ENCODE measurements at places on chromosomes 2 and 18. TPM values are rescaled to one million over a fixed set of nuclear protein-coding genes. Genes with fewer than 3 reads are reported as not detected.

Gene UGT1A5
- total RNA-seq = not detected

Gene NTSR2
- total RNA-seq = not detected

Gene CAPN14
- 0.20 TPM for total RNA-seq

GRCh38 chr18:76475450-76476194 lies 19.4 kb downstream of the ZNF516 start:
- no peak for DNase-seq
- no peaks in the 10 kb centered on the region for H3K36me3 ChIP-seq
- peaks cover 2% of the 10 kb centered on the region for H3K27me3 ChIP-seq
- H3K27ac ChIP-seq = no peak overlapping the region
- no peaks in the 10 kb centered on the region for H3K4me1 ChIP-seq
- no peak overlapping the region for H3K4me3 ChIP-seq

DNA sequence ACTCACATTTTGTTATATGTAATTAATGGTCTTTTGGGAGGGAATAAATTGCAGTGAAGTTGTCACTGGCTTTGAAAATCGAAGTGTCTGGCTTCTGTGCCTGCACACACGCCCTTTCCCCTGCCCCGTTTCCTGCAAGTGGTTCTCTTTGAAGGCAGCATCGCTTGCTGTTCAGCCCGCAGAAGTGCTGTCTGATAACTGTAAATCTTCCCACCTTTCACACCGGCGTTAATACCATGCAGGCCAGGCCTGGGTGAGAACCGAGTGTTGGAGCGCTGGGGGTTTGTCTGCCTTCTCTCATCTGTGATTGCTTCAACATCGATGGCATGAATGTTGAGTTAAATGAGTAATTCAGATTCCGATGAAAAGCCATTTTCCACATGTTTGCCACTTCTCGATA lies 37.9 kb upstream of the RPL31 start:
- H3K27me3 ChIP-seq = no peaks in the 10 kb centered on the region
- H3K36me3 ChIP-seq = no peaks in the 10 kb centered on the region
- no peak overlapping the region for H3K4me3 ChIP-seq
- no peaks in the 10 kb centered on the region for H3K4me1 ChIP-seq

DNA sequence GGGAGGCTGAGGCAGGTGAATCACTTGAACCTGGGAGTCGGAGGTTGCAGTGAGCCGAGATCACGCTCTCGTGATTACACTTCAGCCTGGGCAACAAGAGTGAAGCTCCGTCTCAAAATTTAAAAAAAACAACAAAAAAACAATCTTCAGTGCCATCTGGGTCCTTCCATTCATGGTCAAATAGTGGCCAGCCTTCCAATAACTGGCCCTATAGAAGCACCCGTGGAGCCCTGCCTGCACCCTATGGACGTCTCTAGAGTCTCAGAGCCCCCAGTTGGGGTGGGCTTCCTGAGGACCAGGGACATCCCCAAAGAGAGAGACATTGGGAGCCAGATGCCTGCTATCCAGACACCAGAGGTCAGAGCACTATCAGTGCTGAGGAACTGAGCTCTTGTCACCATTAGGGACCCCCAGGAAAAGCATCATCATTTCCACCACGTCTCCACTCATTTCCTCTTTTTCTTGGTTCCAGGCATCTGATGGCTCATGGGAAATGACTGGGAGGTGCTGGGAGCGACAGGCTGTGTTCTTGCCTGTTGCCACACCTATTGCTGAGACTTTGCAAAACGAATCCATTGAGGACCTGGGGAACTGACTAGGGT lies 9.4 kb downstream of the NEU2 start:
- DNase-seq = no peak
- H3K4me1 ChIP-seq = no peaks in the 10 kb centered on the region
- peaks cover 3% of the 10 kb centered on the region for H3K27me3 ChIP-seq
- no peaks in the 10 kb centered on the region for H3K36me3 ChIP-seq
- H3K4me3 ChIP-seq = no peak overlapping the region
- no peak overlapping the region for H3K27ac ChIP-seq

GRCh38 chr18:47983946-47984345 lies 53.5 kb upstream of the SMAD2 start:
- H3K27me3 ChIP-seq = peaks cover 2% of the 10 kb centered on the region
- H3K4me3 ChIP-seq = no peak overlapping the region
- H3K4me1 ChIP-seq = no peaks in the 10 kb centered on the region
- H3K36me3 ChIP-seq = no peaks in the 10 kb centered on the region
- no peak for DNase-seq
- H3K27ac ChIP-seq = no peak overlapping the region

- peaks cover 23% of the 10 kb centered on the region for H3K36me3 ChIP-seq
- peaks cover 16% of the 10 kb centered on the region for H3K4me1 ChIP-seq
- H3K4me3 ChIP-seq = no peak overlapping the region
- no peaks in the 10 kb centered on the region for H3K27me3 ChIP-seq
Observed at GRCh38 chr2:130336877-130337734, 5.6 kb upstream of the IMP4 start.

GRCh38 chr2:67234440-67234839 lies 162.7 kb upstream of the ETAA1 start:
- no peaks in the 10 kb centered on the region for H3K27me3 ChIP-seq
- H3K27ac ChIP-seq = no peak overlapping the region
- H3K4me1 ChIP-seq = no peaks in the 10 kb centered on the region
- H3K4me3 ChIP-seq = no peak overlapping the region
- DNase-seq = no peak
- no peaks in the 10 kb centered on the region for H3K36me3 ChIP-seq

- H3K27ac ChIP-seq = no peak overlapping the region
- no peak for DNase-seq
- H3K4me1 ChIP-seq = no peaks in the 10 kb centered on the region
Observed at GRCh38 chr18:22113144-22113844, 56.1 kb upstream of the GATA6 start.

DNA sequence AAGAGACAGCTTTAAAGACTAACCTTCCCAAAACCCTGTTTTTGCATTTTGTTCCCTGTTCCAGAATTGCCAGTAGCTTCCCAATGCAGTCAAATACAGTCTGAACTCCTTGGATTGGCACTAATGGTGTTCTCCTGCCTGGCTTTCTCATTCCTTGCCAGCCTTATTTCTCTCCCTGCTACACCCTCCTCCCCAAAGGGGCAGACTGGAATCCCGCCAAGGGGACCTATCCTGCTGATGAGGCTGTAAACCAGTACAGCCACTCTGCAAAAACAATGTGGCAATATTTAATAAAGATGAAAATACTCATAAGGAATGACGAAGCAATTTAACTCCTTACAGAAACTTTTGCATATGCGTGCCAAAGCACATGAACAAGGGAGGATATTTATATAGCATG lies 4.5 kb upstream of the SLC4A5 start:
- no peak for DNase-seq
- H3K27ac ChIP-seq = no peak overlapping the region
- no peaks in the 10 kb centered on the region for H3K36me3 ChIP-seq
- no peaks in the 10 kb centered on the region for H3K27me3 ChIP-seq
- H3K4me3 ChIP-seq = no peak overlapping the region

DNA sequence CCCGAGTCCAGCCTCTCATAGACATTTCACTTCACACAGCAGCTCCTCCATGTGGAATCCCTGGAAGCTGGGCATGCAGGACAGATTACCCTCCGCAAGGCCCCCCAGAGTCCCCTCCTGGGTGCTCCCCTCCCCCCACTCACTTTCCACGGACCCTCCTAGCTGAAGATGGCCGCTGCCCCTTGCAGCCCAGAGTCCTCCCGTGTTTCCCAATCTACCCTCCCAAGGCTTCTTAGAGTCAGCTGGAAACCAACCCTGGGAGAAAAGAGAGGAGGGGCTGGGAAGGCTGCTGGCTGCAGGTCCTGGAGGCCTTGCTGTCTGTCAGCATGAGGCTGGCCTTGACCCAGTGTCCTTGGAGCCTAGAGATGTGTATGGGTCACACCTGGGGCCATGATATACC lies 49.0 kb upstream of the HAAO start:
- no peak overlapping the region for H3K4me3 ChIP-seq
- no peaks in the 10 kb centered on the region for H3K36me3 ChIP-seq
- no peak for DNase-seq
- no peaks in the 10 kb centered on the region for H3K27me3 ChIP-seq
- H3K27ac ChIP-seq = no peak overlapping the region

DNA sequence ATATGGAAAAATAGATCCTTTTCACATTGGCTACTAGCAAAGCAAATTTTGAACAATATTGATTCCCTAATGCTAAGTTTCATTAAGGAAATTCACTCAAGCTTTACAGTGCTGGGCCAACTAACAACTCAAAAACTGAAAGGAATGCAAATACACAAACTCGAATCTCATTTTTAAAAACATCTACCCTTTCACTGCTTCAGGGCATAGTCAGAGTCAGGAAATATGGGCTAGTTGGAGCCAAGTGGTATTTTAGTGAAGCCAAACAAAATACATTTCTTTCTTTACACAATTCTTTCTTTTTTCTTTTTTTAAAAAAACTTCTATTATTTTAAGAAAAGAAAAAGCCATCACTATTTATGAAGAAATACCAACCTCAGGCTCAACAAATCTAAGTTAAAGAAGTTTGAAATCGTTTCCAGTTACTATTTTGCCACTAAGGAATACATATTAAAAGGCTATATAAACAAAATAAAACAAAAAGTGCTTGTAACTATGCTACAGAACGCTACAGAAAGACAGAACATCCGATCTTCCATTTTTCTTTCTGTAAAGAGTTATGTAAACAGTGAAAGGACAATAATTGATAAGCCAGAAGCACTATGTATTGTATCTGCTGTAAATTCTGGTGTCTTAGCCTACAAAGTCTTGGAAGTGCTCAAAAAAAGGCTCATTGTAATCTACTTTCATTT lies 113.6 kb upstream of the STK17B start:
- H3K4me1 ChIP-seq = peaks cover 31% of the 10 kb centered on the region
- H3K36me3 ChIP-seq = no peaks in the 10 kb centered on the region
- H3K27me3 ChIP-seq = no peaks in the 10 kb centered on the region
- no peak overlapping the region for H3K27ac ChIP-seq

- H3K36me3 ChIP-seq = no peaks in the 10 kb centered on the region
- no peaks in the 10 kb centered on the region for H3K4me1 ChIP-seq
- no peaks in the 10 kb centered on the region for H3K27me3 ChIP-seq
- H3K4me3 ChIP-seq = no peak overlapping the region
- no peak for DNase-seq
Observed at GRCh38 chr18:51425475-51425874, 228.0 kb upstream of the MEX3C start.

DNA sequence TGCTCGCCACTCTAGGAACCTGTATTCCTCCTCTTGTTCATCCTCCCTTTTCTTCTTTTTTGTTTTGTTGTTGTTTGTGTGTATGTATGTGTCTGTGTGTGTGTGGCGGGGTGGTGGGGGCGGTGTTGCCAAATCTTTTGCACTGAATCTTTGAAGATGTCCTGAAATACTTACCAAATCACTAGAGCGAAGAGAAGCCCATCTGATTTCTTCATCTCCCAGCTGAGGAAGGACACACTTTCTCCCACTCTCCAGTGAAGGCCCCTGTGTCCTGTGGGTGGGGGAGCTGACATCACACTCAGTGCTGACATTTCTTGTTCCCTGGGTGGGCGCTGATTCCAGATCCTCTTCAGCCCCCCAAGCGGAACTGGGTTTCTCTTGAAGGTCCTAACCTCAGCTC lies 74.5 kb downstream of the NEDD4L start:
- DNase-seq = no peak
- H3K27me3 ChIP-seq = no peaks in the 10 kb centered on the region
- H3K27ac ChIP-seq = no peak overlapping the region
- H3K4me1 ChIP-seq = no peaks in the 10 kb centered on the region

DNA sequence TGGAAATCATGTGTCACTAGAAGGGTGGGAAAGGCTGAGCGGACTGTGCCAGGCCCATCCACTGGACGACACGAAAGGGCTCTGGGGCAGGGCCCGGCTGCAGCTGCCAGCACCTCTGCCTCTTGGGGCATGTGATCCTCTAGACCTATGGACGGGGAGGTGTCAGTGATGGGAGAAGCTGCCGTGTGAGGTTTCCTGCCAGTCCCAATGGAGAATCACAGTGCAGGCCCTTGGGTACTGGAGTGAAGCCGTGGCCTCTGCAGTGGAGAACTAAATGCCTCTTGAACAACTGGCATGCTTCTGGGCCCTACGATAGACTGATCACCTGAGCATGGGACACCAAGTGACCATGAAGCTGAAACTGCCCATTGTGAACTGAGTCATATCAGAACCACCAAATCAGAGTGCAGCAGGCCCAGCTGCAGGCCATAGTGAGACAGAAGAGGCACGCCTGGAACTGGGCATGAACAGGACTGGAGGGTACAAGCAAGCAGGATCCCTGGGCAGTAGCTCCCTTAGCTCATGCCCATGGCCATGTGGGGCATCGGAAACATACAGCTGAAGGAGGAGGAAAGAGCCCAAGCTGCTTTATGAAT lies 18.8 kb upstream of the RHOB start:
- no peak overlapping the region for H3K4me3 ChIP-seq
- H3K27me3 ChIP-seq = no peaks in the 10 kb centered on the region
- no peak overlapping the region for H3K27ac ChIP-seq
- H3K36me3 ChIP-seq = no peaks in the 10 kb centered on the region

GRCh38 chr18:56878711-56879110 lies 227.6 kb downstream of the WDR7 start:
- peaks cover 3% of the 10 kb centered on the region for H3K36me3 ChIP-seq
- DNase-seq = no peak
- H3K4me3 ChIP-seq = no peak overlapping the region
- H3K27ac ChIP-seq = no peak overlapping the region
- no peaks in the 10 kb centered on the region for H3K27me3 ChIP-seq

Data from CD4-positive, CD25-positive, alpha-beta regulatory T cell (primary cell).